ENCODE measurements at places on chromosomes 16 and 17.

DNA sequence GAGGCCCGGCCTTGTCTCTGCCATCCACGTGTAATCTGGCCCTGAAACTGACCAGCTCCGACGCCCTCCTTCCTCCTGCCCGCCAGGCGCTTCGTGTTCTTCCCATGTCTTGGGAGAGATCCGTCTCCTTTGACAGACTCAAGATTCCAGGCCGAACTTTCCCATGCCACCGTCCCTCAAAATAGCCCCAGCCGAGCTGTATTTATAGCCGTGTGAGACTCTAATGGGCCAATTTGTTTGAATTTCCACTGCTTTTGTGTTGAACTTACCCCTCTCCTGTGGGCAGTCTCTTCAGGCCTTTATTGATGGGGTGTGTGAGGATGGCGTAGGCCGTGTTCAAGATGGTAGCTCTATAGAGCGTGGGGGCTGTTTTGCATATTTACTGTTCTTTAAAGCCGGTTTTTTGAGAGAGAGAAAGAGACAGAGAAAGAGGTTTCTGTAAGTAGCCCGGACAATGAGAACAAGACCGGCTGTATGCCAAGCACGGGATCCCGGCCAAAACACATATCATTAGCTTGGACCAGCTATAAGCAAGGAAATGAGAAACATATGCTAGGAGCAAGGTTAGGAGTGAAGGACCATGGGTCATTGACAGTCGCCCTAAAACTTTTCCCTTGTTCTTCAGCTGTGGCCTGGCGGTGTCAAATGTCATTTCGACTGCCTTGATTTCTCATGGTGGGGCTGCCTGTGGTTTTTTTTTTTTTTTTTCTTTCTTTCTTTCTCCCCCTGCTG, 124.5 kb upstream of the ZFHX3 start:
- DNase-seq, result peak; percentile 71

DNA sequence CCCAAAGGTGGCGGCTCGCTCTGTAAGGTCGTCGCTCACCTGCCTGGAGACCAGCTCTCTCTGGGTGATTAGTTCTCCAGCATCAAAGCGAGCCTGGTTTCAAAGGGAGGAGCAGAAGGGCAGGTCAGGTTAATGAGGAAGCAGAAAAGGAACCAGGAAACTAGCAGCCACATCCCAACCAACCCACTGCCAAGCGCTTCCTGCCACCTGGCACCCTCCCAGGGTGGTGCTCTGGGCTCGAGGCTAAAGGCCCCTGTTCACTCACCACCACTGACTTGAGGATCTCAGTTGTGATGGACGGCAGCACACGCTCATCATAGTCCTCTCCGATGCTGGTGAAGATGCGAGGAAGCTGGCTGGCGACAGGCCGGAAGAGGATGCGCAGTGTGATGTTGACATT, 5.6 kb downstream of the PHB1 start:
- no peak for DNase-seq

DNA sequence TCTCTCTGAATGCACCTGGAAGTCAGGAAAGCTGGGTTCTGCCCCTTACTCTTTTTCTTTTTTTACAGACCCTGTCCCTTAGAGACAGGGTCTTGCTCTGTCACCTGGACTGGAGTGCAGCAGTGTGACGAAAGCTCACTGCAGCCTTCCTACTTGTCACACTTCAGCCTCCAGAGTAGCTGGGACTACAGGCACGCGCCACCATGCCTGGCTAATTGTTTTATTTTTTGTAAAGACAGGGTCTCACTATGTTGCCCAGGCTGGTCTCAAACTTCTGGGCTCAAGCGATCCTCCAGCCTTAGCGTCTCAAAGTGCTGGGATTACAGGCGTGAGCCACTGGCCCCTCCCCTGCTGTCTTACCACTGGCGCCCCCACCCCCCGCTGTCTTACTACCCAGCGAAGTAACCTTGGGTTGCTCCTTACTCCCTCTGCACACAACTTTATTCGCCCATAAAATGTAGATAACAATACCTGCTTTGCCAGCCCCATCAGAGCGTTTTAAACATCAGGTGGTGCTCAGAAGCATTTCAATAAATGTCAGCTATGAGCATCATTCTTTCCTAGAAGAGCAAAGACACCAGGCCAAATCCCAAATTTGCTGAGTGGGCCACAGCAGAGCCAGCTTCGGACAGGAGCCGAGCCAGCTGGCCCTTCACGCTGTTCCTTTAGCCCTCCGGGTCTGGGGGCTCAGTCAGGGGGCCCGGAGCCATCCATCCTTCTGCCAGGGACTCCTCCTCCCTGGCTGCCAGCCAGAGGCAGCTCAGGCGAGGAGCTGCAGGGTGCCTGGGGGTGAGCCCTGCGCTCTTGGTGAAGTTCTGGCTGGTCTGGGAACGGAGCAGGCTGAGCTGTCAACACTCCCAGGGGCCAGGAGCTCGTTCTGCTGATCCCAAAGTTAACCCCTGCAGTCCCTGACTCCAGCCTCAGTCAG, 24.4 kb downstream of the SRL start:
- DNase-seq, result peak; percentile 65

GRCh38 chr16:79184464-79185030, 416.0 kb downstream of the MAF start:
- no peak for DNase-seq

- DNase-seq, result no peak
Measured at GRCh38 chr17:82092094-82092586, 5.9 kb downstream of the FASN start.

DNA sequence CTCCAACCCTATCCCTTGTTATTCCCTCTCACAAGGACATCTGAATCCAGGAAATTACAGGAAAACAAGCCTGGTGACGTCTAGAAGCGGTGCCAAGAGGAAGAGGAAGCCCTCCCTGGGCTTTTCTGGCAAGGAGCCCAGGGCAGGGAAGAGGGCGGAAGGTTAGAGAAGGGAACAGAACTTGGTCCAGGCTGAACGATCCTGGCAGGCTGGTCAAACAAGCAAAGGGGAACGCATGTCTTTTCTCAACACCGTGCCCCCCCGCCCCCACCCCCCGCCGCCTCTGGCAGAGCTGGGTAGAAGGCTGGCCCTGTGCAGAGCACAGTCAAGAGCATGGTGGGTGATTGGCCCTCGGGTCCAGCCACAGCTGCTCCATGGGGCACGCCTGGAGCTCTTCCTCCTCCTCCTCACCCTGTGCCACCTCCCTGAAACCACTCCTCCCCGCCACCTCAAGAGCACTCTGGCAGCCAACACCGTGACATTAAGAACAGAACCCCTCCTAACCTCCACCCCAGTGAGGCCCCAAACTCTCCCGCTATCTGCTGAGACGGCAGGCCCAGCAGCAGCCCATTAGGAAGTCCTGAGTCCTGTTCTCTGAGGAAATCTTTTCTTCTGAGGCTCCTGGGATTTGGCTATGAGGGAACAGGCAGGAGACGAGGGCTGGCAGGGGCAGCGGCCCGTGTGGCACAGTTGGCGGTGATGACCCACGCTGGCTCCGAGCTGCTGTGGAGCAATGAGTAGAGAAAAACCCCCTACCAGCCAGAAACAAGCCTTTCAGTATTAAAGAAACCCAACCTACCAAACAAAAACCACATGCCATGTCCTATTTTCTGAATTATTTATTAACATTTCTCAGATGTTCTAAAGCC, 7.3 kb downstream of the C16orf86 start:
- no peak for DNase-seq

- DNase-seq, result no peak
Measured at GRCh38 chr17:83136931-83137330, 57.5 kb downstream of the METRNL start.

GRCh38 chr16:66551788-66552285, 539 bp upstream of the CKLF start:
- no peak for DNase-seq

DNA sequence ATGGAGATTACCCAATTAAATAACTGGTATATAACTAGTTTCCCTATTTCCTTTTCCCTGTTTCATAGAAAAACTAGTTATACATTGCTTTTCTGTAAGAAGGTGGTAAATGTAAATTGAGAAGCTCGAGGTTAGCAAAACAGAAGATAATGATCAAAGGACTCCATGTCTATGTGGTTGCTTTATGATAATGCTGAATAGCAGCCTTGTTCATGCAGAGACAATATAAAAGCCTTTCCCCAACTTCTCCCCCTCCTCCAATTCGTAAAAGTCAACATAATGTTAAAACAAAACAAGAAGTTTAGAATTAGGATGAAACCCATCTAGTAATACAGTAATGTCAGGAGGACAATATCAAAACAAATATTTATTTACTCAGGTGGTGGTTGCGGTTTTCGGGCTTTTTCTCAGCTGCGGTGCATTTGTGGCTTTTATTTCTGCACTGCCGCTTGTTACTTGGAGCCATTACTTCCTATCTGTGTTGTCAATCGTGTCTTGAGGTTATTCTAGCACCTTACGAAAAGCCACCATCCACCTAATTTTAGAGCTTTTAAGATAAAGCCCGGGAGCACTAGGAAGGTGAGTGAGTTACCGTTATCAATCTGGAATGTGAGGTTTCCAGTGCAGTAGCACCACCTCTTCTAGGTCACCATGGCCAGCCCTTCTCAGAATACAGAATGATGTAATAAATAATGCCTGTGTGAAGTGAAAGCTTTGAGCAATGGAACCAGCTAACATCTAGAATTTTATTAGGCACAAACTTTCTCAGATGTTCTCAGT, 297.5 kb downstream of the CDH13 start:
- DNase-seq, result no peak

- no peak for DNase-seq
Measured at GRCh38 chr16:64617836-64618476, 503.9 kb downstream of the CDH11 start.

DNA sequence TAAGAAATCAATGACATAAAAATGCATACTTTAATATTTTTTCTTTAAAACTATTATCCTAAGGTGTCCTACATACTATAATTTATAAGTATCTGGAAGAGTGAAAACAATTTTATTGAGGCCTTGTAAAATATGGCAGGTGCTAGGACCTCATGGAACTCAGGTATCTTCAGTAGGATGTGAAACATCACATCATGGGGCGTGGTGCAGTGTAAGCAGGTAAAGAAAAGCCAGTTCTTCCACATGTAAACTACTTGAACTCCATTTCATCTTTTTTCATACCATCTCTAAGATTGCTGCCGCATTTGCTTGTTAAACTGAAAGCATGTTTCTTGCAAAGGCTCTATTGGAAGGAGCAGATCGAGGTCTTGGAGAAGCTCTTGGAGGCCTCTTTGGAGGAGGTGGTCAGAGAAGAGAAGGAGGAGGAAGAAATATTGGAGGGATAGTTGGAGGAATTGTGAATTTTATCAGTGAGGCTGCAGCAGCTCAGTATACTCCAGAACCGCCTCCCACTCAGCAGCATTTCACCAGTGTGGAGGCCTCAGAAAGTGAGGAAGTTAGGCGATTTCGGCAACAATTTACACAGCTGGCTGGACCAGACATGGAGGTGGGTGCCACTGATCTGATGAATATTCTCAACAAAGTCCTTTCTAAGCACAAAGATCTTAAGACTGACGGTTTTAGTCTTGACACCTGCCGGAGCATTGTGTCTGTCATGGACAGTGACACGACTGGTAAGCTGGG, at the start of gene CAPNS2:
TSS of gene CAPNS2 (plus strand) at position 253 of the 744 bp plus-strand sequence. CDS start at position 326, 73 bp downstream.
- no peak for DNase-seq
